ENCODE measurements at places on chromosomes 2 and 18.

DNA sequence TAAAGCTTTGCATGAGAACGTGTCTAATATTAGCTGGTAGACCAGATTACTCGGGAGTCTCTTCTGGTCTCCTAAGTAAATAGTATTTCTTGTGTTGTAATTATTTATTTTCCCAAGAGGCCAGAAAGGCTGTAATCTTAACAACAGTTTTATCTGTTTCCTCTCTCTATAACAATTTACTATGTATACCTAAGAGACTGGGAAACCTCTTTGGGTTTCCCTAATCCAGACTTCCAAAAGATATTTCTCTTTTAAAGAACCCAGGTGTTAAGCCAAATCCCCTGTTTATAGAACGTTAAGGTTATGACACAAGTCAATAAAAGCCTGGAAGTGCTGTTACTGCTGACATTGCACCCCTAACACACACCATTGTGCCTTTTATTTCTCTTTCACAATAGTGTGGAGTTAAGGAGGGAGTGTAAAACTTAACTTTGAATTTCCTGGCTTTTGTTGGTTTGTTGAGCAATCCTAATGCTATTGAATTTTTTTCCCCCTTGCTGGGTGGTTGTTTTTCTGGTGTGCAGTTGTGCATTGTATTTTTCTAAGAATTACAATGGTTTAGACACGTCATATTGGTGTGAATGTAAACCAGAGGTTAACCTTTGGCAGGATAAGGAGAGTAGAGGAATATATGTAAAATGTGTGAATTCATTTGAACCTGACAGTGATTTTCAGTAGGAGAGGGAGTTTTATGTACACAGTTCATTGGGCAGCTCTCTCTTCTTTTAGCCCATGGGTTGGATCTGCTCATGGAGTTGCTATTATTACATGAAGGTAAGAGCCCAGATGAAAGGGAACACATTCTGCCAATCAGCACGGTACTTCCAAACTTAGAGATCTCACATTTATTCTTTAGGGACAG is 192.8 kb downstream of the MTX2 start:
- DNase-seq: no peak

DNA sequence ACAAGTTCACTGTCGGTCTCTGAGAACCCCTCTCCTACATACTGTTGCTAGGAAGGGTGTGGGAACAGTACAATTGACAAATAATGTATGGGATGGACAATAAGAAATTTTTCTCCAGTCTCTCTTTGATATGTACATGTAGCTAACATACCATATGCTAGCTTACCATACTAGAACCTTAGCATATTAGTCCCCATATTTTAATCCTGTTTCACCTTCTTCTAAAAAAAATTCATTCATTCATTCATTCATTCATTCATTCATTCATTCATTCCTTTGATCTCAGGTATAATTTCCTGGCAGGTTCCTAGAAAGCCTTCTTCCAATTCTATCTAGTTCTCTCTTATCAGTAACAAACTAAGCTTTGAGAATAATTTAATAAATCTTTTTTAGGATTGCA is 62.2 kb downstream of the TTC21B start:
- DNase-seq: no peak

DNA sequence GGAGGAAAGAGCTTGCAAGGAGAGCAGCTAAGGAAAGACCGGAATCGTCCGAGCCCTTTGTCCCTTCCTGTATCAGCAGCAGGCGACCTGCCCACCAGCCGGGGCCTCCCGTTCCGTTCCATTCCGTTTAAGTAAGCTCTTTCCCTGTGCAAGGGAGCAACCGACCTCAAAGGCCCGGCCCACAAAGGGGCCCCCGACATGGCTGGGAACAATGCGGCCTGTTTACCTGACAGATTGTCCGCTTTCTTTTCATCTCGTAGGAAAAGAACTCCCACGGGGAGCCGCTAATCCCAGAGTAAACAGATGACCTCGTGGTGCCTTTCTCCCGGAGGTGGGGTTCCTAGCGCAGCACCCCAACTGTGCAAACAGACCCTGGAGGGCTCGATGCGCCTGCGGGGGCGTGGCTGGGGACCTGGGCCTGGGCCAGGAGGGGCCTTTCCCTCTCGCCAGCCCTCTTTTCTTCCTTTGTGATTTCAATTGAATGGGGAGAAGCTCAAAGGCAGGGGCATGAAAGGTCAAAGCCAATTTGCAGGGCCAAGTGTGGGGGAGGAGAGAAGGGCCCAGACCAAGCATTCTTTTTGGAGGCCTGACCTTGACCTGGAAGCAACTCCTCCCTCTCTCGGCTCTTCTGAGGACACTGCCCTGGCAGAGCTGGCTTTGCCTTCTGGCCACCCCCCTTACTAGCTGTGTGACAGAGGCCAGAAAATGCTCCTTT is 120.2 kb downstream of the INHBB start:
- DNase-seq: no peak

DNA sequence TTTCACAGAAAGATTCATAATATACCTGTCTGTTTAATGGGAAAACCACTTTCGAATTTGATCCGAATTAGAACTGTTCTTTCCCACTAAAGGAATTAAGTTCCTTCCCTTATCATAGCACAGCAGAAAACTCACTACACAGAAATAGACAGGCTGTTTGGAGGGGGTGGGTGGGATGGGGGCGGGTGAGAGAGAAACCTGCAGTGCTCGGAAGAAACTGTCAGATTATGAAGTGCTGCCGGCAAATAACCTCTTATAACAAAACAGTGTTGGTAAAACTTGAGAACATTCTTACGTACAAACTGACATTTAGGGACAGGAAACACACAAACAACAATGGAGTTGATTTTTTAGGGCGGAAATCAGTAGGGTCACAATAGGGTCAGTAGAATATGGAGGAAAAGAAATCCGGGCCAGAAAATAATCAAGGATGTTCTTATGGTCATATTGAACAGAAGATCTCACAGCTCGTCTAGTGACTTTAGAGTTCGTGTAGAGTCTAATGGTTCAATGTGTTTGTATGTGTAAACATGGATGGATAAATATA is 756.0 kb upstream of the LRATD1 start:
- DNase-seq: no peak

DNA sequence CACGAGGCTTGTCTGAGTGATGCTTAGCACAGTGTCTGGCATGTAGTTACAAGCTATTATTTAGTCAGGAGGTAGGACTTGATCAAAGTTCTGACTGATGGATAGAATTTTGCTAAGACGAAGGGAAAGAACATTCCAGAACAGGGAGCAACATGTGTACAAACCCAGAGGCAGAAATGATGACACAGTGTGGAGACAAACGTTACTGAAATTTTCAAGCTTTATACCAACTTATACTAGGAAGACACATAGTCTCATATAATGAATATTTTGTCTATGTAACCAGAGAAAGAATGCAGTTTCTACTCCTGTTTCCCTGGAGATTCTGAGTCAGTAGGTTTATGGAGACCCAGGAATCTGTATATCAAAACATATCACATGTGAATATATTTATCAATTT is 123.4 kb downstream of the FAM124B start:
- peak; percentile 14 for DNase-seq

DNA sequence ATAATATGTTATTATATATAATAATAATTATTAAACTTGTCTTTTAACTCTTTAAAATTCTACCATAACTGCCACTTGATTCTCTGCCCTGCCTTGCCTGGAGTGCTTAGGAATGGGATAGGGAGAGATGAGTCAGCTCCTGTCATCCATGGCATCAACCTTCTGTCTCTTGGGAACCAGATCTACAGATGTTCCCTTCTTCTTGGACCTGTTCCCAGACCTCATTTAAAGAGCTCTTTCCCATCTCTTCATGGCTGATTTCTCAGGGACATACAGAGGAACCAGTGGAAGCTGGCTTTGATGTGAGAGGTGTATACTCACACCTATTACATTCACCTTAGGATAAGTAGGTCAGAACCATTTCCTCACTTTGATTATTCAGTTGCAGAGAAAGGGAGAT is 155.3 kb upstream of the MYO3B start:
- DNase-seq: peak; percentile 83

- DNase-seq: peak; percentile 82
Observed at GRCh38 chr2:100960688-100961087, 41.4 kb upstream of the RPL31 start.

GRCh38 chr2:70104231-70105111 is 17.2 kb downstream of the PCBP1 start:
- peak; percentile 63 for DNase-seq
